ENCODE measurements at places on chromosomes 5 and 9.

DNA sequence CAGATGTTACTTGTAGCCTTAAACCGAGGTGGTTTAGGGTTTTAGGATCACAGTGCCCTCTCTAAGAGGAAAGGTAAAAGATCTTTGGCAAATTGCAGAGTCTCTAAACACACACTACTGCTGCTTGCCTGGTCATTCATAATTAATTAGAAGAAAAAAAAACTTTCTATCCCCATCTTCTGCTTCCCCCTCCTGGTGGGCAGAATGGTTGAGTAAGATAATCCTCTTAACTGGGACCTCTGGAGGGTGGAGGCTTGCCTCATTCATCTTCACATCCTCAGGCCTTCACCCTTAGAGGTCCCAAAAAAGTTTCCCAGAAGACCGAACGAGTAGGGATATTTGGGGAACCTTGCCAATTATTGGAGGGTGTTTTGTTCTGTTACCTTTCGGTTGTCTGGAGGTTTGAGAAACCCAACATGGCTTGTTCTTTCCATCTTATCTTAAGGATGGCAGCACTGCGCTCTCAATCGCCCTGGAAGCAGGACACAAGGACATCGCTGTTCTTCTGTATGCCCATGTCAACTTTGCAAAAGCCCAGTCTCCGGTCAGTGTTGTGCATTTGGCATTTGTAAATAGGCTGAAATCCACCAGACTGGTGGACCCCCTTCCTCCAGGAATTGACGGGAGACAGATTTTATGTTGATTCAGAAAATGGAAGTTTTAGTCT lies 97.3 kb upstream of the DMRT1 start:
- no peak for DNase-seq

- no peak for DNase-seq
These were observed 38.1 kb downstream of the CMYA5 start for GRCh38 chr5:79727451-79728355.

GRCh38 chr9:84450029-84450428 lies 109.5 kb upstream of the SLC28A3 start:
- no peak for DNase-seq

GRCh38 chr5:172162323-172162986 lies 25.6 kb downstream of the STK10 start:
- no peak for DNase-seq

DNA sequence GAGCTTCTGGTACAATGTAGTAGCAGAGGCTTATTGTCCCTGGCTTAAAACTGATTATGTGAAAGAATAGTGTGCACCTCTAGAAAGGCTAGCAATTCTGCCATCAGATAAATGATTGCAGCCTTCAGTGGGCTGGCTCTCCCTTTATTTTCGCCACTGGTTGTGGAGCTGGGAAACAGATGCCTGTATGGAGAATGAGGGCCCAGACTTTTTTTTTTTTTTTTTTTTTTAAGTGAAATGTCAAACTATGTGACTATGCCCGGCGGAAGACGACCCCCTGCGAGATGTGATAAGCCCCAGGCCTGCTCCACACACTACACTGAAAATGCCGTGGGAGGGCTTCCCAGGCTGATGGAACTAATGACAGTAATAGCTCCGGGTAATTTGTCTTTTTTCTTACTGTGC lies 28.7 kb downstream of the ISL1 start:
- no peak for DNase-seq

- no peak for DNase-seq
These were observed 922 bp downstream of the CRHBP start for GRCh38 chr5:76953551-76954382.

GRCh38 chr9:137665697-137666512 lies 47.1 kb downstream of the EHMT1 start:
- DNase-seq: no peak
